Activated naive CD8-positive, alpha-beta T cell treated with anti-CD3 and anti-CD28 coated beads for 36 hours (primary cell): ENCODE measurements at places on chromosomes 11 and 22. TPM values are rescaled to one million over a fixed set of nuclear protein-coding genes. Genes with fewer than 3 reads are reported as not detected.

- H3K27ac ChIP-seq, result no peak overlapping the region
- H3K27me3 ChIP-seq, result no peaks in the 10 kb centered on the region
- DNase-seq, result no peak
- no peak overlapping the region for H3K4me3 ChIP-seq
- peaks cover 11% of the 10 kb centered on the region for H3K4me1 ChIP-seq
These were observed 13.4 kb downstream of the TMEM184B start for GRCh38 chr22:38259370-38259769.

DNA sequence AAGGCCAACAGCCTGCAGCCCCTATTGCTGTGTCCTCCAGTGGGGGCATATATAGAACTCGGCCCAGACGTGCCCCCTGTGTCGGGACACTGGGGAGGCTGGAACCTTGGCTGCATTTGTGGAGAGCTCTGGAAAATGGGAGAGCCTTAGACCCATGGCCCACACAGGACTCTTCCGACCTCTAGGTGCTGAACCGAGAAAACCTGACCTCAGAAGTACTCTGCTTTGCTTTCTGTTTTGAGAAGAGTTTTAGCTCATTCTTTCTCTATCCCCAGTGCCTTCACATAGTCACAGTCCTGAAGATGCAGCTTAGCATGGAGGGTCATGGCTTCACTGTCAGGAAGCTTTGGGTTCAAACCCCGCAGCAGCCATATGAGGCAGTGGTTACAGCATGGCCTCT, 271.8 kb upstream of the B3GAT1 start:
- no peaks in the 10 kb centered on the region for H3K4me1 ChIP-seq
- no peak overlapping the region for H3K27ac ChIP-seq
- no peaks in the 10 kb centered on the region for H3K36me3 ChIP-seq
- peaks cover 7% of the 10 kb centered on the region for H3K27me3 ChIP-seq

KCNE3 gene
- total RNA-seq, result not detected

DNA sequence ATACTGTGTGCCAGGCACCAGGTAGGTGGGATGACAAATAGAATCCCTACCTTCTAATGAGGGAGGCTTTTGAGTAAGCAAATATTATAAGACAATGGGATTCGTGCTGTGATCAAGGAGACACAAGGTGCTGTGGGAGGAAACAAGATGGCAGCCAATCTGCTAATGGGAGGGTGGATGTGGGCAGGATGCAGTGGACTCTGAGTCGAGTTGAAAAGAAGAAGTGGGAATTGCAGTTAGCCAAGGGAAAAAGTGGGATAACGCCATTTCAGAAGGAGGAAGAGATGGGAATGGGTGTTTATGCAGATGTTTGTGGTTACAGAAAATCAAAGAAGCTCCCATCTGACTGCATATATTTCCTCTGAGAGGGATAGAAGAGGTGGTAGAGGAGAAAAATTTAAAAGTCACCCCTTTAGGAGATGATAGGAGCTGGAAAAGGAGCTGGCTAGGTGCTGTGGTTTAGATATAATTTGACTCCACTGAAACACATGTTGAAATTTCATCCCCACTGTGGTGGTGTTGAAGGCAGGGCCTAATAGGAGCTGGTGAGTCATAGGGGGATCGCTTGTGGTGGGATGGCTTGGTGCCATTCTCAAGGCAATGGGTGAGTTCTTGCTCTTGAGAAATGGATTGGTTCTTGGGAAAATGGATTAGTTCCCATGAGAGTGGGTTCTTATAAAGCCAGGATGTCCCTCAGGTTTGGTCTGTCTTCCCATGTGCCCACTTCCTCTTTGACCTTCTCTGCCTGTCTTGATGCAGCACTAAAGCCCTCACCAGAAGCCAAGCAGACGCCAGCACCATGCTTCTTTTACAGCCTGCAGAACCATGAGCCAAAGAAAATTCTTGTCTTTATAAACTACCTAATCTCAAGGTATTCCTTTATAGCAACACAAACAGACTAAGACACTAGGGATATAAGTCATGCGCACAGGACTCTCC, 30.0 kb upstream of the POU2AF1 start:
- no peaks in the 10 kb centered on the region for H3K27me3 ChIP-seq
- H3K4me1 ChIP-seq, result peaks cover 18% of the 10 kb centered on the region
- no peak for DNase-seq
- H3K36me3 ChIP-seq, result no peaks in the 10 kb centered on the region

GRCh38 chr11:61963016-61963281, 4.5 kb downstream of the FTH1 start:
- H3K36me3 ChIP-seq, result peaks cover 39% of the 10 kb centered on the region
- H3K4me1 ChIP-seq, result peaks cover 36% of the 10 kb centered on the region
- no peak overlapping the region for H3K4me3 ChIP-seq
- no peaks in the 10 kb centered on the region for H3K27me3 ChIP-seq
- DNase-seq, result no peak
- peak overlapping the region; percentile 56 for H3K27ac ChIP-seq

MPPED1 gene
- not detected for total RNA-seq

TMPRSS13 gene
- 3.4 TPM for total RNA-seq

DNA sequence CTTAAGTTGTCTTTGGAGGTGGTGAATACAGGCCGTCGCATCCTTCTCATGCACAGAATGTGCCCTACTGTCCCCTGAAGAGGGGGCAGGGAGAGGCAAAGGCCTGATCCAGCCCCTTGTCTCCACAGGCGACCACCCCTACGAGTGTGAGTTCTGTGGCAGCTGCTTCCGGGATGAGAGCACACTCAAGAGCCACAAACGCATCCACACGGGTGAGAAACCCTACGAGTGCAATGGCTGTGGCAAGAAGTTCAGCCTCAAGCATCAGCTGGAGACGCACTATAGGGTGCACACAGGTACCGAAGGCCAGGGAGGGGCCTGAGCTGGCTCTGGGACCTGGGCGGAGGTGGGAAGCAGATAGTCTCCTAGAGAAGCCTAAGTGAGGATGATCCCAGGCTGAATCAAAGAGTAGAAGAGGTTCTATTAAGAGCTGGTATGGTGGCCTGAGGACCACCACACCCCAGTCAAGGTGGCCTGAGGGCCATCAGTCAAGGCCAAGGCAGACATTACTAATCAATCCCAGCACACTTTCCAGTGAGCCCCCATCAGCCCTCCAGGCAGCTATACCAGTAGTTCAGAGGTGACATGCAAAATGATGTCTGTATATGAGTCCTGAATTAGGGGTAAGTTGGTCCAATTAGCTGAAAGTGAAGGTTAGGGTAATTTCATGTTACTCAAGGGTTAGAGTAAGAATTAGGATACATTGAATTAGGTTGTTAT, 49.0 kb upstream of the NNMT start:
- no peak overlapping the region for H3K27ac ChIP-seq
- H3K4me3 ChIP-seq, result no peak overlapping the region
- H3K36me3 ChIP-seq, result no peaks in the 10 kb centered on the region
- H3K4me1 ChIP-seq, result no peaks in the 10 kb centered on the region

OPCML gene
- total RNA-seq, result not detected

COMT gene
- 79.6 TPM for total RNA-seq

SMTNL1 gene
- total RNA-seq, result not detected

GRCh38 chr11:47616726-47617416, 22.7 kb upstream of the C1QTNF4 start:
- no peaks in the 10 kb centered on the region for H3K4me1 ChIP-seq
- no peaks in the 10 kb centered on the region for H3K27me3 ChIP-seq
- H3K36me3 ChIP-seq, result peaks cover 6% of the 10 kb centered on the region
- no peak for DNase-seq

DNA sequence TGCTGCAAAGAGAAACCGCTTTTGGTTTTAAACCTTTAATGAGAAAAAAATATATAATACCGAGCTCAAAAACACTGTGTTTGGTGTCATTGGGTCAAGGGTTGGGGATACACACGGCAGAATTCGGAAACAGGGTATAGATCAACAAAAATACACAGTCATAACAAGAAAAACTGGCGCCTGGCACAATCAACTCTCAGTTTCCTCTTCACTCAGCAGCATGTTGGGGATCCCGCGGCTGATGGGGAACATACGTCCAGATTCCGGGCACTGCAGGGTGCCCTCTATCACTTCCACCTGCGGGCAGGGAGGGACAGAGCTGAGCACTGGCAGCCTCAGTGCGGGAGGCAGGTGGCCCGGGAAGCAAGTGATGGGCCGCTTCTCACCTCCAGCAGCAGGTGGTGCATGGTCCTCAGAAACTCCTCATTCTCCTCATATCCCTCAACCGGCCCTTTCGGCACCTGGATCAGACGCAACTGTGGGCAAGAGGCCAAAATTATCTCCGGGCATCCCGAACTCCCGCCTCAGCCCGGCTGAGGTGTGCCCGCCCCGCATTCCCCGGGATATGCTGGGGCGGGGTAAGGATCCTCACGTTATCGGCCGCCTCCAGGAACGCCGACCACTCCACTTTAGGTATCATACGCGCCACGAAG, 561 bp downstream of the TRMT112 start:
- H3K27ac ChIP-seq, result peak overlapping the region; percentile 100
- no peaks in the 10 kb centered on the region for H3K27me3 ChIP-seq
- H3K36me3 ChIP-seq, result peaks cover 33% of the 10 kb centered on the region
- peak overlapping the region; percentile 94 for H3K4me3 ChIP-seq

DNA sequence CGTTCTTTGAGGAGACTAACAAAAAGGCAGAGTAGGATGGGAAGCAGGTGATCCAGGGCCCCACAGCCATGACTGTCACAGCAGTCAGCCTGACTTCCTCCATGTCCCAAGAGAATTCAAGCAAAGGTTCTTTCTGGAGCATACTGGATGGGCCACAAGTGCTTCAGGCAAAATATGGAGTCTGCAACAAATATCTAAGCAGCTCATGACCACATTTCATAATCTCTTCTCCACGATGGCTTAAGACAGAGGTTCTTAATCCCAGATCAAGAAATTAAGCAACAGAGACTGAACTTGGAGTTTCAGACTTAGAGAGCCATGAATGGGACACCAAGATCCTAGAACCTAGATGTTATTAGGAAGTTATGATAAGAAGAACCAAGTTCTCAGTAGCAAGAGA, 31.6 kb downstream of the GUCY1A2 start:
- no peaks in the 10 kb centered on the region for H3K4me1 ChIP-seq
- no peak overlapping the region for H3K4me3 ChIP-seq
- H3K27me3 ChIP-seq, result no peaks in the 10 kb centered on the region
- H3K36me3 ChIP-seq, result no peaks in the 10 kb centered on the region
- no peak overlapping the region for H3K27ac ChIP-seq
- no peak for DNase-seq

DNA sequence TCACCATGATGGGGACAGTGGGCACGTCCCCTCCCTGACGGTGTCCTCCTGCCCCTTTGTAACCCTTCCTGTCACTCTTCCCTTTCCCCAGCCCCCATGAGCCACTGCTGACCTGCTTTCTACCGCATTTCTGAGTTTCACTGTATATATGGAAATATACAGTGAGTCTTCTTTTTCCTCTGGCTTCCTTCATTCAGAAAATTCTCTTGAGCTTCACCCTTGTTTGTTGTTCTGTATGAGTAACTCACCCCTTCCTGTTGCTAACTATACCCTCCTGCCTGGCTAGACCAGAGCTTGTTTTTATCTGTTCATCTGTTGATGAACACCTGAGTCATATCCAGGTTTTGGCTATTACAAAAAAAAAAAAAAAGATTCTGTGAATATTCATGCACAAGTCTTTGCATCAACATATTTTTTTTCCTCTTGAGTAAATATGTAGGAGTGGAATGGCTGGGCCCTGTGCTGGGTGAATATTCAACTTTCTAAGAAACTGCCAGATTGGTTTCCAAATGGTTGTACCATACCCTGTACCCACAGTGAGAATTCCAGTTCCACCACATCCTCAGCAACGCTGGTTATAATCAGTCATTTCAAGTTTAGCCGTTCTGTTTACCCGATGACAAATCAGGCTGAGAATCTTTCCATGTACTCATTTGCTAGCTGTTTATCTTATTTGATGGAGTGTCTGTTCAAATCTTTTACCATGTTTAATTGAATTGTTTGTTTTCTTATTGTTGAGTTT, 62.0 kb downstream of the IGF2 start:
- H3K27ac ChIP-seq, result peak overlapping the region; percentile 5
- H3K4me3 ChIP-seq, result no peak overlapping the region
- H3K36me3 ChIP-seq, result no peaks in the 10 kb centered on the region
- peaks cover 10% of the 10 kb centered on the region for H3K4me1 ChIP-seq
- peaks cover 23% of the 10 kb centered on the region for H3K27me3 ChIP-seq

DNA sequence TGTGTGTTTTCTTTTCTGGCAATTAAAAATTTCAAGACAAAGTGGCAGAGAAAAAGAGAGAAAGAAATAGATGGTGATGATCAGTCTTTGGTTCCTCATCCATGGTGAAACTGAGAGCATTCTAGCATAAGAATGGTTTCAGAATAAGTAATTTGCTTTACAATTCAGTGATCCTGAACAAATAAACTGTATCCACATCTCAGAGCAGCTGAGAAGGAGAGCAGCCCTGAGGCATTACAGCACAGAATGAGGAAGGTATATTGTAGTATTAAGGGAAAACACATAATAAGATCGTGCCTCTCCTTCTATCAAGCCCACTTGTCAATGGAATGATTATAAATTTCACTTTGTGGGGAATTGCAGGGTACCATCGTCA, 17.4 kb downstream of the LUZP2 start:
- H3K4me1 ChIP-seq, result no peaks in the 10 kb centered on the region
- no peak for DNase-seq
- H3K27me3 ChIP-seq, result no peaks in the 10 kb centered on the region
- H3K4me3 ChIP-seq, result no peak overlapping the region
- H3K36me3 ChIP-seq, result no peaks in the 10 kb centered on the region

DNA sequence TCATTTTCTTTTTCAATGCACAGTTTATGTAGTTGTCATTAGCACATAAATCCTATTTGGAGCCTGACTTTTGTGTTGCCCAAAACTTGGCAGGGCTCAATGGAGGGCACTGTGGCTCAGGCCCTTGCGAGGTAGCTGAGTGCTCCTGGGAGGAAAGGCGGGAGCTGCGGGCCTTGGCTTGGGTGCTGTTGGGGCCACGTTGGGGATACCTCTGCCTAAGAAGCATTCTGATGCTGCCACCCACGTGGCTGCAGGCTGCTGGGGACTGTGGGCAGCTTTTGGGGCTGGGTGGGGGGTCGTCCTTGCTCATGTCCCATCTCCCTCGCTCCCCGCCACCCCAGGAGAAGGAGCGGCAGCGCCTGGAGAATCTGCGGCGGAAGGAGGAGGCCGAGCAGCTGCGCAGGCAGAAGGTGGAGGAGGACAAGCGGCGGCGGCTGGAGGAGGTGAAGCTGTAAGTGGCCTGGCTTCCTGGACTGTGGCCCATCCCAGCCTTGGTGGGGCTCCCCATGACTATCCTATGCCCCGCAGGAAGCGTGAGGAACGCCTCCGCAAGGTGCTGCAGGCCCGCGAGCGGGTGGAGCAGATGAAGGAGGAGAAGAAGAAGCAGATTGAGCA, 20.9 kb downstream of the INCENP start:
- H3K36me3 ChIP-seq, result peaks cover 10% of the 10 kb centered on the region
- no peaks in the 10 kb centered on the region for H3K4me1 ChIP-seq
- H3K27me3 ChIP-seq, result no peaks in the 10 kb centered on the region
- no peak for DNase-seq

RGL4 gene
- total RNA-seq, result 17.1 TPM

- H3K27ac ChIP-seq, result peak overlapping the region; percentile 69
- DNase-seq, result peak; percentile 66
- H3K27me3 ChIP-seq, result peaks cover 65% of the 10 kb centered on the region
- H3K36me3 ChIP-seq, result peaks cover 16% of the 10 kb centered on the region
- peak overlapping the region; percentile 96 for H3K4me3 ChIP-seq
- H3K4me1 ChIP-seq, result peaks cover 31% of the 10 kb centered on the region
These were observed 1.9 kb upstream of the ADM start for GRCh38 chr11:10302744-10303557.

- H3K27ac ChIP-seq, result no peak overlapping the region
- H3K4me3 ChIP-seq, result no peak overlapping the region
- DNase-seq, result peak; percentile 6
These were observed 2.0 kb downstream of the FBXO3 start for GRCh38 chr11:33772300-33772699.

UPK2 gene
- 0.49 TPM for total RNA-seq

- peak; percentile 57 for DNase-seq
- no peaks in the 10 kb centered on the region for H3K36me3 ChIP-seq
- peaks cover 25% of the 10 kb centered on the region for H3K4me1 ChIP-seq
- no peak overlapping the region for H3K4me3 ChIP-seq
- no peak overlapping the region for H3K27ac ChIP-seq
These were observed 29.9 kb upstream of the MALAT1 start for GRCh38 chr11:65468874-65469333.

OR51B2 gene
- not detected for total RNA-seq

GGTLC2 gene
- not detected for total RNA-seq
